ENCODE measurements at places on chromosomes 6 and 20.
A peak's percentile ranks its signal among the peaks of the same experiment; 100 is the strongest.

DNA sequence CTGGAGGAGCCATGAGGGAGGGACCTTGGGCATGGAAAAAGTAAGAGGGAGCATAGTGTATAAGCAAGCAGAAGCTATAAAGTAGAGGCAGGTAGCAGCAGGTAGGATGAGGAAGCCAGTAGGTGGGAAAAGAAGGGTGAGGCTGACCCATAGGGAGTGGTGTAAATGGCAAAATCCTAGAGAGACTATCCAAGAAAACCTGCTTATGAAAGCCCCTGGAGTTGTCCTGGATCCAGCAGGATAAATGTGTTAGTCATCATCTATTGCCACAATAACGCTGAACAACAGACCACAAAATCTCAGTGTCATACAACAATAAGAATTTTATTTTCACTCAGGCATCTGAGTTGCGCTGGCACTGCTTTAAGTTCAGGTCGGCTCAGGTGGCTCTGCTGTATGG is 30.2 kb downstream of the CHD6 start:
- DNase-seq = no peak

DNA sequence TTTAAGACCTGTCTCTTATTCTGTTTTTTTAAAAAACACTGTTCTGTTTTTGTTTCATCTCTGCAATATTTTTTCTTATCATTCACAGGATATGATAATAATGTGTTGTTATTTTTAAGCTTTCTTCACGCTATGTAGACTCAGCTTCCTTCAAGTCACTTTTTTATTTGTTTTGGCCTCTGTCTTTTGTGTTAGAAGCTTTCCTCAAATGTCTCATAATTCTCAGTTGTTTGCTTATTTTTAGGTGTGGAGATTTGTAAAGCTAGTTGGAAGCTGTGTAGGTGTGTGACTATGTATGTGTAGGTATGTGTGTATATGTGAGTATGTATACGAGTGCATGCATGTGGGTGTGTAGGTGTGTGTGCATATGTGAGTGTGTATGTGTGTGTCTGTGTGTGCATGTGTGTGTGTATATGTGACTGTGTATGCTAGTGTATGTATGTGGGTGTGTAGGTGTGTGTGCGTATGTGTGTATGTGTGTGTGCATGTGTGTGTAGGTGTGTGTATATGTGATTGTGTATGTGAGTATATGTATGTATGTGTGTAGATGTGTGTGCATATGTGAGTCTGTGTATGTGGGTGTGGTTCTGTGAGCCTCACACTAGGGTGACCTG is 16.3 kb upstream of the VEGFA start:
- DNase-seq = no peak

GRCh38 chr6:82017288-82017687 is 230.3 kb downstream of the IBTK start:
- DNase-seq = no peak

GRCh38 chr6:20440296-20440695 is 38.6 kb downstream of the E2F3 start:
- no peak for DNase-seq

DNA sequence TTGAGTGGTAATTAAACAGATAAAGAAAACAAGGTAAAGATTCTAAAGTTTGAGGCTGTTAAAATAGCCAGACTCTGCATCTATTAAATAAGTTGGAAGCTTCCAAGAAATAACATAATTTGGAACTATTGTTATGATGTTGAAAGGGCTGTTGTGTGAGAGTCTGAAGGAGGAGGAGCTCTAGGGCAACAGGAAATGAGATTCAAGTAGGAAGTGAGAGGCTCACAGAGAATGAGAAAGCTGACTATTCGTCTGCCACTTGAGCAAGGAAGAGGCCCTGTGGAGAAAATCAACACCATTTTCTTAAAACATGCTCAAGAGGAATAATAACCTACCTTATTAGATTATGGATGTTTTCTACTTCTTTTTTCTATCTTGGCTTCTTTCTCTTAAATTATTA is 185.2 kb downstream of the SLC24A3 start:
- DNase-seq = no peak

- no peak for DNase-seq
Measured at GRCh38 chr6:22253955-22254655, 42.7 kb downstream of the PRL start.

DNA sequence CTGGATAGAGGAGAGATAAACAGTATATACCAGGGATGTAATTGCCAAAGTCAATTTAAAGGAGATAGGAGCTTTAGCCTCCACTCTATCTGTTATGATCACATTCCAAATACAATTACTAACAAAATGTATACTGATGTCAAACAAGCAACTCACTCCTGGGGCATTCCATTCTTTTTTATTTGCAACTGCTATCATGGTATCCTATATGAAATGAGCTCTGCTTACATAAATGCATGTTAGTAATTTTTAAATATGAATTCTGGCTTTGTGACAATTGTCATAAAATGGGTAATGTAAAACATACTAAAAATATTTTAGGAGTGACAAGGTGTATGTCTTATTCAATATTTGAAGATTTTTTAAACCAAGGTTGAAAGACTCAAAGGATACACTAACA is 751.1 kb downstream of the HACE1 start:
- no peak for DNase-seq

GRCh38 chr6:25844518-25844917 is 12.7 kb upstream of the SLC17A1 start:
- no peak for DNase-seq

DNA sequence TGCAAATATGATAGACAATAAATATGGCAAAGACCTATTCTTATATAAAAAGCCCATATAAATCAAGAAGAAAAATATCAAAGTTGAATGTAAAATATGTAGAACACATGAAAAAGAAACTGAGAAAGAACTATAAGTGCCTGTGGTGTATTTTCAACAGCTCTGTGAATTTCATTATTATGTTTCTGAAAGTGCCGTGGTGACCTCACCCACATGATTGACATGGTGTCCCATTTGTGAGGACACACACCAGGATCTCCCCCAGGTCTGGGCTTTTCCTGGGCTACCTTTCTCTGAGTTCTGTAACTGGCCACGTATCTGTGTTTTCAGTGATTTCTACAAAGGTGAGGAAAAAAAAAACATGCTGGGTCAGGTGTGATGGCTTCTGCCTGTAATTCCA is 86.7 kb downstream of the BMP6 start:
- no peak for DNase-seq

GRCh38 chr20:5126512-5127203 is at the start of gene CDS2:
CDS2 (plus strand) TSS chr20:5127008; CDS start chr20:5127093, 85 bp downstream.
- DNase-seq = peak; percentile 97

GRCh38 chr6:33440649-33441309 is 13.6 kb upstream of the ZBTB9 start:
- DNase-seq = no peak

DNA sequence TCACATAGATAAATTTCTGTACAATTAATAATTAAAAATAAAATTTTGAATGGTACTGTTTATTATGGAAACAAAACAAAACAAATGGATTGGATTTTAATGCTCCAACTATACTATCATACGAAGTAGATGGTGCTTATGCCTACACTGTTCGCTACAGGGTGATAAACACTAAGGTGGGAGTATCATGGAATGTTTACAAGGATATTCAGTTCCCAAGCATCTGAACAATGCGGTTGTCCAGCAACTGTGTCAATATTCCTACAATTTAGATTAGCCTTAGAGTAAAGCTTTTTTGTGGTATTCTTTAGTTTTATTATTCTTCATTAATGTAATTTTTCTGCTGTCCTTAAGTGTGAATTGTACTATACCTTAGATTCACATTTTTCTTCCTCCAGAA is 105.1 kb downstream of the MMS22L start:
- no peak for DNase-seq

DNA sequence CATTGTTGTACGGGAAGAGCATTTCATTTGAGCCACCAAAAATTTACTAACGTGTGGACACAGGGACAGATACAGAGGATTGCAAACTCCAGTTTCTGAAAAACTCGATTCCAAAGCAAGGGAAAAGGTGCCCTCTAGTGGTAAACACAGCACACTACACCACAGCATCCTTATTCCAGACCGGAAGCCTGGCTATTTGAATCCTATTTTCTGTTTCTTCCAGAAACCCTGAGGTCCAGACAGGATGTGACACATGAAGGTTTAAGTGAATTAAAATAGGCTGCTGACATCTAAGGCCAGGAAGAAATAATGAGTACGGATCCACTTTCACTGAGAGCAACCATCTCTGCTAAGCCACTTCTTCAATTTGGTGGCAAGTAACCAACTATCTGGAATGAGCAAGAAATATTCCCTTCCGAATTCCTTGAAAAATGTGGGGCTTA is 31.8 kb upstream of the GMPR start:
- DNase-seq = peak; percentile 22

DNA sequence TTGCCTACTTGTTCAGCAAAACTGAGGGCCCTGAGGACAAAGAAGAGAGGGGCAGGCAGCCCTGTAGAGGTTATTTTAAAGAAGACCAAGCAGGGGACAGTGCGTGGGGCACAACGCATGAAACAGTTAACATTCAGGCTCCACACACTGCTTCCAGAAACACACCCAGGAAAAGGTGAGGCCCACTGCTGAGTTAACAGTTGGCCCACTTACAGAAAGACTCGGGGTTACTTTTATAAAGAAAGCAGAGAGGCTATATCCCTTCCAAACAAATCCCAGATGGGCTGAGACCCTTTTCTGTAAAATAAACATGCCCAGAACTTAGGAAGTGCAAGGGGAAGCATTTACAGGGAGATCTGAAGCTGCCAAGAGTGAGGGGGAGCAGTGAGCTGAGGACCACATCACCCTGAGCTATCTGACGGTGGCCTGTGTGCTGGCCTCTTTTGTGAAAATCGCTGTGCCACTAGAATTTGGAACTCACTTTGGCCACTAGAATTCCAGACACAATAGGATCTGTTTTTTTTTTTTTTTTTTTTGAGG is 49.8 kb upstream of the SSTR4 start:
- no peak for DNase-seq

DNA sequence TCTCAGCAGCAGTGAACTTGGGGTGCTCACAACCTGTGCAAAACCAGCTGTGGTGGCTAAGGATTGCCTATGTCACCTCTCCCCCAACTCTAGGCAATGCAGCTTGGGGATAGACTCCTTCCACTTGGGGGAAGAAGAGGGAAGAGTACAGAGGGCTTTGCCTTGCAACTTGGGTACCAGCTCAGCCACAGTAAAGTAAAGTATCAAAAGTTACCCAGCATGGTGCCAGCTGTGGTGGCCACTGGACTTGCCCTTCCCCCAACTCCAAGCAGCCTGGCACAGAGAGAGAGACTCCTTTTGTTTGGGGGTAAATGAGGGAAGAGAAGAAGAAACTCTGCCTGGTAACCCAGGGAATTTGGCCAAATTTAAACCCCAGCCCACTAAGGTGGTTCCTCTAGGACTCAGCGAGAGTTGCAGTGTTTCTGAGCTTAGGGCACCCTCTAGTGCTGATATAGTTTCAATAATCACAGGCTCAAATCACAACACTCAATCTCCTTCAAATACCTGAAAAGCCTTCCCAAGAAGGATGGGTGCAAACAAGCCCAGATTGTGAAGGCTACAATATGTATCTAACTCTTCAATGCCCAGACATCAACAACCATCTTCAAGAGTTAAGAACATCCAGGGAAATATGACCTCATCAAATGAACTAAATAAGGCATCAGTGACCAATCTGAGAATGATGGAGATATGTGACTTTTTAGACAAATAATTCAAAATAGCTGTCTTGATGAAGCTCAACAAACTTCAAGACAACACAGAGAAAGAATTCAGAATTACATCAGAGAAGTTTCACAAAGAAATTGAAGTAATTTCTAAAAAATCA is 7.6 kb upstream of the DEFB129 start:
- DNase-seq = no peak

- DNase-seq = no peak
Measured at GRCh38 chr6:94713446-94713845, 863.9 kb upstream of the MANEA start.

GRCh38 chr20:24949756-24950127 is 673 bp downstream of the CST7 start:
- DNase-seq = no peak

DNA sequence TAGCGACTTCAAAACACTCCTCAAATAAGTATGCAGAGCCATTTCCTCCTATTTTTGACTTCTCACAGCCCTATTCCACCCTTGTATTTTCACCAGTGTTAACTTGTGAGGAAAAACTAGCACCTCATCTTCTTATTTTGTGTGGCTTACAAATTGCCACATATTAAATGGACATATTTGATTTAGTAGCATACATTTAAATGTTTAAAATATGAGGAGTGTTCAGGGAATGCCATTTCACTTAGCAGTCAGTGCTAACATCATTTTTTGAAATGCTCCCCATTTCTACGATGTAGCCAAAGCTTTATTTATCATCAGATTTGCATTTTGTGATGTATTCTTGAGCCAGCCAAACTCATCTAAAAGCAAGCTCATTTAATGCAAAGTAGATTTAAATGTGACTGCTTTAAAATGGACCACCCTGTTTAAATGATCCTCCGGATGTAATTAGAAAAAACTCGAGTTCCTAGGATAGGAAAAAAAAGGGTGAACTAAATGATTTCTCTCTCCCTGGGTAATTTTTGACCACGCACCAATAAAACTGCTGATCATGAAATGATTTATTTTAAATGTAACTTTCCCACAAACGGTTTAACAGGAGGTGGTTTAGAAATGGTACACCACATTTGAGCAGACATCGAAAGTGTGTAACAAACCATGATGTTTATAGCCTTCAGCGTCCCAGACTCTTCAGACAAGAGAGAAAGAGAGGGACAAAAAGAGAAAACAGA is 172.6 kb downstream of the CD83 start:
- DNase-seq = no peak

- no peak for DNase-seq
Measured at GRCh38 chr20:59571551-59572314, 32.6 kb upstream of the PHACTR3 start.

GRCh38 chr20:1920826-1921225 is 25.6 kb downstream of the SIRPA start:
- no peak for DNase-seq

- no peak for DNase-seq
Measured at GRCh38 chr20:63440366-63440955, 32.0 kb downstream of the KCNQ2 start.

DNA sequence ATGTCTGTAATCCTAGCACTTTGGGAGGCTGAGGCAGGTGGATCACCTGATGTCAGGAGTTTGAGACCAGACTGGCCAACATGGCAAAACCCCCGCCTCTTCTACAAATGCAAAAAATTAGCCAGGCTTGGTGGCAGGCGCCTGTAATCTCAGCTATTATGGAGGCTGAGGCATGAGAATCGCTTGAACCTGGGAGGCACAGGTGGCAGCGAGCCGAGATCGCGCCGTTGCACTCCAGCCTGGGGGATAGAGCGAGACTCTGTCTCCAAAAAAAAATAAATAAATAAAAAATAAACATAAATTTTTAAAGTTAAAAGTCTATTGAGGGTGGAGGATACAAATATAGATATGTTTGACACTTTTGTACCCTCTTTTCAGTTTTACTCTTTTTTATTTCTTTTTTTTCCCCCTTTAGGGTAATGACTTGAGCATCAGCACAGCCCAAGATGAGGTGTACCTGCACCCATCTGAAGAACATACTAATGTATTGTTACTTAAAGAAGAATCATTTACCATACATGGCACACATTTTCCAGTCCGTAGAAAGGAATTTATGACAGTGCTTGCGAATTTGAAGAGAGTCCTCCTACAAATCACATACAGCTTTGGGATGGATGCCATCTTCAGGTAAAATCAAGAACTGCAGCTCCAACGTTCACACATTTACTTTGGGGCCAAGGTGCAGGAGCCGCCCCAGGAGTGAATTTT is 368.9 kb downstream of the LAMA2 start:
- peak; percentile 13 for DNase-seq

Measured in NCI-H1417 treated with DMSO at 0.1 percent for 48 hours (cell line).